ENCODE measurements at places on chromosomes 6 and 20.
A peak's percentile ranks its signal among the peaks of the same experiment; 100 is the strongest.

GRCh38 chr20:833121-833449 is 430 bp upstream of the FAM110A start:
- no peaks in the 10 kb centered on the region for H3K27me3 ChIP-seq
- H3K4me1 ChIP-seq, result peaks cover 39% of the 10 kb centered on the region
- DNase-seq, result no peak
- peak overlapping the region; percentile 83 for H3K4me3 ChIP-seq
- H3K27ac ChIP-seq, result peak overlapping the region; percentile 96

DNA sequence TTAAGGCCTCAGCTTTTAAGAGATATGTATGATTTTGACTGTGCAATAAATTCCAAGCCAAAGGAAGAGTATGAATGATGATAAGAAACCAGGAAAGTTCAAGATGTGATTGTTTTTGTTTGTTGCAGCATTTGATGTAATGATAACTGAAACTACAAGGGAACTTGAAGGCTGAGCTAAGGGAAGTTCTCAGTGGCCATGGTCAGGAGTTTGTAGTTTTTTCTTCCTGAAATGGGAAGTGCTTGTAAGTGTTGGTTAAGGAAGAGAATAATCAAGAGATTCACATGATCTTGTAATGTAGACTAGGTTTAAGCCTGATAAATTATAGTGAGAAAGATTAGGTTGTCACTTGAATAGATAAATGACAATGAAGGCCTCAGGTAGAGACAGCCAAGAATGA is 53.4 kb downstream of the PTCHD4 start:
- no peak overlapping the region for H3K4me3 ChIP-seq
- H3K4me1 ChIP-seq, result no peaks in the 10 kb centered on the region

DNA sequence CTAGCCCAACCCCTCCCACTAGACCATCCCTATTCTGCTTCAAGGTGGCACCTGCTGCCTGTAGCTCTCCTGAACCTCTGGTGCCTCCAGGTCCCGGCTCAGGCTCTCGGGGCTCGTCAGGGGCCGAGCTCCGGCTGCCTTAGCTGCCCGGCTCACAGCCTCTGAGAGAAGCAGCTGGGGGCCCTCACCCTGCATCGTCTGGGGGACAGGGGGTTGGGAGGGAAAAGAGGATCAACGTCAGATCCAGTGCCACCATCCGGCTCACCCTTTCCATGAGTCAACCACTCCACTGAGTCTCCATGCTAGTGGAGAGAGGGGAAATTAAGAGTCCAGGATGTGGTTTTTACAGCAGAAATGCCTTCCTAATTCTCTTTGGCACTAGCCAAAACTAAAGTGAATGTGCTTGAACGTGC is 13.0 kb downstream of the BAG6 start:
- H3K27ac ChIP-seq, result no peak overlapping the region
- no peak overlapping the region for H3K4me3 ChIP-seq
- DNase-seq, result no peak
- H3K27me3 ChIP-seq, result no peaks in the 10 kb centered on the region
- no peaks in the 10 kb centered on the region for H3K4me1 ChIP-seq

DNA sequence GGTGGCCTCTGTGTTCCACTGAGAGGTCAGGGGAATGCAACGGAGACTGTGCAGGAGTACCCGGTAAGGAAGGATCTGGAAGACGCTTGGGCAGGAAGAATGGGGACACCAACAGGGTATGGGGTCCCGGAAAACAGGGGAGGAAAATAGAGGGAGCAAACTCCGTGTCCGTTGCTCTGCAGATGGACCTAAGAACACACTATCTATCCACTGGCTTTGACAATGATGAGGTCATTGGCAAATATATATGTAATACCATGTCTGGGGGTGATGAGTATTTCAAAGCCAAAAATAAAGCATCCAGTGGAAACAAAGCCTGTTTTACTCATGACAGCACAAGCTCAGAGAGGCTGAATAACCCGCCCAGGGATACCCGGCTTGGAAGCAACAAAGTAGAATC is 80.2 kb downstream of the BMP7 start:
- no peak for DNase-seq
- H3K4me1 ChIP-seq, result no peaks in the 10 kb centered on the region
- no peaks in the 10 kb centered on the region for H3K27me3 ChIP-seq
- H3K4me3 ChIP-seq, result no peak overlapping the region
- H3K27ac ChIP-seq, result no peak overlapping the region

- no peaks in the 10 kb centered on the region for H3K27me3 ChIP-seq
- no peak for DNase-seq
- H3K4me3 ChIP-seq, result no peak overlapping the region
- no peaks in the 10 kb centered on the region for H3K36me3 ChIP-seq
Observed at GRCh38 chr6:22921828-22922227, 352.5 kb downstream of the HDGFL1 start.

DNA sequence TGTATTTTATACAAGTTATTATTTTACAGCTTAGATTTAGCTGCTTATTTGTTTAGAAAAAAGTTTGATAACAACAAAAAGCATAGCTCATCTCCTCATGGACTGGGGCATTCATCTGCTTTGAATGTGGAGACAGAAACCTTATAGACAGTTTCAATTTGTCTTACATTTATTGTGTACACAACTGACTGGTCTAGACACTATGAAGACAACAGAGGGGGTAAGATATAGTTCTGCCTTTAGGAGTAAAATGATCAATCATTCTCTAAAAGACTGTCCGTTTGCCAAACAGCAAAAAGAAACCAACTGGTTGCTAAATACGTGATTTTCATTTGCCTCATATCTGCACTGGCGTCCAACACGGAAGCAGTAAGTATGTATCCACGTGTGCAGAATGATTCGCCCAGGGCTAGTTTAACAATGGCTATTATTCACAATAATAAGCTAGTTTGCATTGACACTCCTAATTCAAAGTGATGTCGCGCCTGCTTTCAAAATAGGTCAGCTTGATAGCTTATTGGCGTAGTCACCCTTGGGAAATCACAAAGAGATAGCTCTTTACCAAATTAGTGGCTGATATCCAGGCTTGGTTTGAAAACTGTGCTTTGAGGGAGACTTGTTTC is 153.6 kb downstream of the BMP2 start:
- no peak overlapping the region for H3K27ac ChIP-seq
- DNase-seq, result no peak
- H3K4me3 ChIP-seq, result no peak overlapping the region
- H3K27me3 ChIP-seq, result no peaks in the 10 kb centered on the region
- H3K36me3 ChIP-seq, result no peaks in the 10 kb centered on the region
- no peaks in the 10 kb centered on the region for H3K4me1 ChIP-seq

DNA sequence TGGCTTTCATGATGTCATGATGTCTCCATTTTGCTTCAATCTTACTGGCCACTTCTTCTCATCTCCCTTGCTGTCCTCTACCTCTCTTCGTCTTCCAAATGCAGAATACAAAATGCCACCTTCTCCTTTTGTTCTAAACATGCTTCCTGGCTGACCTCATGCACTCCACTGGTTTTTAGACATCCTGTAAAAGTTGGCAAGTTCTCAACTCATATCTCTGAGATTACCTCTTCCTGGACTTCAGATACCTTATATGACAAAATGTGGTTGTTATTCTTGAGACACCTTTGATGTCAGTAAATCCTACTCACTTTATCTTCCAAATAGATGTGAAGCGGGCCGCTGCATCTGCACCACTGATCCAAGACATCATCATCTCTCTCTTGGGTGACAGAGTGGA is 212.7 kb upstream of the FOXA2 start:
- no peak overlapping the region for H3K4me3 ChIP-seq
- H3K36me3 ChIP-seq, result no peaks in the 10 kb centered on the region
- no peaks in the 10 kb centered on the region for H3K4me1 ChIP-seq
- no peak for DNase-seq

- no peak overlapping the region for H3K4me3 ChIP-seq
- no peaks in the 10 kb centered on the region for H3K4me1 ChIP-seq
- no peak overlapping the region for H3K27ac ChIP-seq
- H3K27me3 ChIP-seq, result no peaks in the 10 kb centered on the region
- no peak for DNase-seq
Observed at GRCh38 chr20:61391812-61392520, 139.9 kb downstream of the CDH4 start.

DNA sequence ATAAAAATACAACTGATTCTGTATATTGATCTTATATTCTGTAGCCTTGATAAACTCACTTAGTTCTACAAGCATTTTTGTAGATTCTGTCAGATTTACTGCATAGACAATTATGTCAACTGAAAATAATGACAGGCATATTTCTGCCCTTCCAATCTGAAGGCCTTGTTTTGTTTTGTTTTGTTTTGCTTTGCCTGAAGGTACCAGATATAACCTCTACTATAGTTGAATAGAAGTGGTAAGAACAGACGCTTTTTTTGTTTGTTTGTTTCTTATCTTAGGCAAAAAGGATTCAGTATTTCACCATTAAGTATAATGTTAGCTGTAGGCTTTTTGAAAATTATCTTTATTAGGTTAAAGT is 64.6 kb upstream of the RSPO3 start:
- no peaks in the 10 kb centered on the region for H3K36me3 ChIP-seq
- H3K4me3 ChIP-seq, result no peak overlapping the region
- no peaks in the 10 kb centered on the region for H3K27me3 ChIP-seq
- H3K4me1 ChIP-seq, result no peaks in the 10 kb centered on the region
- H3K27ac ChIP-seq, result no peak overlapping the region

DNA sequence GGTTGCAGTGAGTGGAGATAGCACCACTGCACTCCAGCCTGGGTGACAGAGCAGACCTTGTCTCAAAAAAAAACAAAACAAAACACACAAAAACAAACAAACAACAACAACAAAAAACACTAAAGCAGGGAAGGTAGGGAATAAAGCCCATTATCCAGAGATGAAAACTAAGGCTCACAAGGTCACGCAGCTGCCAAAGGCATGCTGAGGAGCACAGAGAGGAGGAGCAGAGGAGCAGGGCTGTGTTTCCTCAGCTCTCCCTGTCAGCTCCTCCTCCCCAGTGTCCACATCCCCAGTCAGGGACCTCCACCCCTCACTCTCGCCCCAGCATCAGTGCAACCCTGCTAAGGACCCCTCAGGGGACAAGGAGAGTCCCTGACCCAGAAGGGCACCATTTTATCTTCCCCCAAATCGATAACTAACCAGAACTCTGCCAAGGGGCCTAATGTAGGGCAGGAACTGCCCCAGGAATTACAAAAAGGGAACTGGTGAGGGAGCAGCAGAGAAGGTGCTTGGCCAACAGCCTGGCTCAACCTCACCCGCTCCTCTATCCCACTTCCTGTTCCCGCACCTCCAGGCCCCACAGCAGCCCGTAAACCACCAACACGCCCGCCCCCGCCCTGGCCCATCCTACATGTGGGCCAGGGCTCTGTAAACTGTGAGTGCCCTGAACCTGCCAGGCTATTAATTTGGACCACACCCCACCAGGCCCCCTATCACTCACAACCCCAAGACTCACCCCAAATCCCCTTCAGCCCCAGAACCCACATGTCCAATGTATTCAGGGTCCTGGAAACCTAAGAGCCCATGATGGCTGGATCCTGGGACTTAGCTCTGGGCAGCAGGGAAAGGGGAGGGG is 9.0 kb downstream of the TEAD3 start:
- no peak overlapping the region for H3K27ac ChIP-seq
- H3K4me3 ChIP-seq, result no peak overlapping the region
- no peaks in the 10 kb centered on the region for H3K27me3 ChIP-seq
- no peaks in the 10 kb centered on the region for H3K4me1 ChIP-seq
- DNase-seq, result peak; percentile 16
- no peaks in the 10 kb centered on the region for H3K36me3 ChIP-seq

DNA sequence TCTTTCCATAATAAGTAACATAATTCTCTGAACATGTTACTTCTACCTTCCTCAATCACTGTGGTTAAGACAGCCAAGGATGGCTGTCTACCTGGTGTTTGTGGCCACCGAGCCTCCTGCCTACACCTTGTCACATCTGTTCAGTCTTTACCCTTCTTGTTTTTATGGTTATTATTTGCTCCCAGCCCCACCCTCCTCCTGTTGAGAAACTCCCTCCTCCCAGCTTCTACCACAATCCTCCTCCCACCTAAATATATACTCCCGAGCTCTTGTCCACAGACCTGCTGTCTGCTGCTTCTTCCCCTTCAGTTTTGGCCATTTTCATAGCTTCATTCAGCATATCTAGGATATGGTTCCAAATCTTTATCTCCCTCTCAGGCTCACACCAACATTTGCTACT is 35.7 kb upstream of the GABRR1 start:
- no peaks in the 10 kb centered on the region for H3K4me1 ChIP-seq
- H3K27ac ChIP-seq, result no peak overlapping the region
- no peak for DNase-seq

DNA sequence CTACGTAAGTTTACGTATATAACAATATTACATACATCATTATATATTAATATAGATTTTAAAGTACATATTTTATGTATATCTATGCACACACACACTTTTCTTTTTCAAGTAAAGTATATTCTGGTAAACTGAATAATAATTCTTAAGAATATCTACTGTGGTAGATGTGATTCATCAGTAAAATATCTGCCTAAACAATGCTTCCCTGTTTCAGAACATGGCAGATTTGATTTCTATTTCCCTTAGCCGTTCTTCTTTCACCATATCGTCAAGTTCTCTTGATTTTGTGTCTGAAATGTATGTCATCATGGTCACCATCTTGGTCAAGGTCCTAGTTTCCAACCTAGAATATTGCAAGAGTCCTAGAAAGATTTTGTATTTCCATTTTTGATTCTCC is 195.6 kb downstream of the HDGFL1 start:
- H3K36me3 ChIP-seq, result no peaks in the 10 kb centered on the region
- H3K27ac ChIP-seq, result no peak overlapping the region
- H3K4me1 ChIP-seq, result no peaks in the 10 kb centered on the region
- no peak for DNase-seq
- H3K4me3 ChIP-seq, result no peak overlapping the region

GRCh38 chr6:43990627-43991619 is 136.3 kb downstream of the MRPL14 start:
- H3K36me3 ChIP-seq, result no peaks in the 10 kb centered on the region
- H3K4me3 ChIP-seq, result no peak overlapping the region
- no peaks in the 10 kb centered on the region for H3K27me3 ChIP-seq
- DNase-seq, result no peak

DNA sequence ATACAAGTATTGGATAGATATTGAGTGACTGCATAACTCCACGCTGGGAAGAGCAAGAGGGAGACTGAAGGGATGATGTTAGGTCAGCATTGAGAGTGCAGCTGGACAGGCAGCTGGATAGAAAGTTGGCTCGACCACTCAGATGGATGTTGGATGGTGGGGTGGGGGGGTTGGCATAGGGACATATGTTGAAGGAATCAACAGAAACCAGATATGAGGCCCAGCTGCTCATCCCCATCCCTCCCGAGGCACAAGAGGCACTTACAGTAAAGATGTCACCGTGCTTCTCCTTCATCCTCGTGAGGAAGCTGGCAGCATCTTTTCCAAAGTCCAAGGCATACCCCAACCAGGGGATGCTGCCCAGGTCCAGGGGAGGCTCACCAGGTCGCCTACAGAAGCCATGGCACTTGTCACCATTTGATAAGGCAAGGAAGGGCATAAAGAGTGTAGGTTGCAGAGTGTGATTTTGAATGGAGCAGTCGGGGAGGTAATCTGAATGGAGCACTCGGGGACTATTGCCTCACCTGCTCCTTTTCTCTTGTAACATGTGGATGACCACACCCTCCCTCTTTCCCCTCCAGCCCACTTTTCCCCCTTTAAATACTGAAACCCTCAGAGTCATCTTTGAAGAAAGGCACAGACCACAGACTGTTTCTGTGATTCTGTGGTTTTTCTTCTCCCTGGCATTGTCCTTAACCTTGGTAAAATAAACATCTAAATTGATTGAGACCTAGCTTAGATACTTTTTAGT is 18.0 kb downstream of the PTGIS start:
- no peak overlapping the region for H3K27ac ChIP-seq
- H3K4me3 ChIP-seq, result no peak overlapping the region
- H3K36me3 ChIP-seq, result no peaks in the 10 kb centered on the region
- H3K27me3 ChIP-seq, result no peaks in the 10 kb centered on the region
- DNase-seq, result no peak
